ENCODE measurements at places on chromosomes 6 and 20.

- DNase-seq = no peak
These were observed 197.6 kb downstream of the KHDC1L start for GRCh38 chr6:73027691-73028090.

DNA sequence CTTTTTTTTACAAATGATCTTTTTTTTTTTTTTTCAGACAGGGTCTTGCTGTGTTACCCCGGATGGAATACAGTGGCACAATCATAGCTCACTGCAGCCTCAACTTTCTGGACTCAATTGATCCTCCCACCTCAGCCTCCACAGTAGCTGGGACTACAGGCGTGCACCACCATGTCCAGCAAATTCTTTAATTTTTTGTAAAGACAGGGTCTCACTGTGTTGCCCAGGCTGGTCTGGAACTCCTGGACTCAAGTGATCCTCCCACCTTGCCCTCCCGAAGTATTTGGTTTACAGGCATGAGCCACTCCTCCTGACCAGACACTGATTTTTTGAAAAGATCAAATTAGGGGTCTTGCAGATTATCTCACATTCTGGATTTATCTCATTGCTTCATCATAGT is 11.0 kb upstream of the MYBL2 start:
- DNase-seq = no peak

DNA sequence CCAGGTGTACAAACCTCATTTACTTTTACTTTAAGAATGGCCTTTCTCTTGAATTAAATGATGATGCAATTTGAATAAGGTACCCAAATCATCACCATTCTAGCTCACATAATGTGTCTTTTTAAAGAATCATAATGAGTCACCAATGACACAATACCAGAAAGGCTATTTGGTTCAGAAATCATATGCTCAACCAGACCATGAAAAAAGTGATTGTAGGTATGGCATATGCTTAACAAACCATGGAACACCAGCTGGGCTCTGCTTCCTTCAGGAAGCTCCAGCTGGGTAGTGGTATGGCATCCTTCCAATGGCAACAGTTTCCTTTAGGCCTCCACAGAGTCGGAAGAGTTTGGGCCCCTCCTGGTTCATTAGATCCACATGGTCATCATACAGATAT is 128.2 kb downstream of the FRK start:
- DNase-seq = no peak

DNA sequence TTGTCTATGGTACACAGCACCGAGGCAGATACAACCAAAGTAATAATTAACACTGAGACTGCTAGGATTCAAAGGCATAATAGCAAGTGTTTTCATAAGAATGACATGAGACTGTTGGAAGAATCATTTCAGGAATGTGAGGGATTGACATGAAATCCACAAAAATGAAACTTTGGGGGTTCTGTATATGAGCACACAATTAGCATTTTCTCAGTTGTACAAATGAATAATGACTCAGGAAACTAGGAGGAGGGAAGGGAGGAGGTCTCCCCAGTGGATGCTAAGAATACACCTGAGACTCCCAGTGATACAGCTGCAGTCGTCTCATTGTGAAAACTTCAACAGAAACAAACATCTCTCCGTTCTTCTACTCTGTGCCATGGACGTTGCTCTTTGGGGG is 428.4 kb upstream of the PLCB4 start:
- DNase-seq = no peak

GRCh38 chr20:49690899-49691620 is 22.6 kb downstream of the B4GALT5 start:
- peak; percentile 68 for DNase-seq

- peak; percentile 21 for DNase-seq
These were observed 159.8 kb upstream of the GGTLC1 start for GRCh38 chr20:24148372-24148771.

DNA sequence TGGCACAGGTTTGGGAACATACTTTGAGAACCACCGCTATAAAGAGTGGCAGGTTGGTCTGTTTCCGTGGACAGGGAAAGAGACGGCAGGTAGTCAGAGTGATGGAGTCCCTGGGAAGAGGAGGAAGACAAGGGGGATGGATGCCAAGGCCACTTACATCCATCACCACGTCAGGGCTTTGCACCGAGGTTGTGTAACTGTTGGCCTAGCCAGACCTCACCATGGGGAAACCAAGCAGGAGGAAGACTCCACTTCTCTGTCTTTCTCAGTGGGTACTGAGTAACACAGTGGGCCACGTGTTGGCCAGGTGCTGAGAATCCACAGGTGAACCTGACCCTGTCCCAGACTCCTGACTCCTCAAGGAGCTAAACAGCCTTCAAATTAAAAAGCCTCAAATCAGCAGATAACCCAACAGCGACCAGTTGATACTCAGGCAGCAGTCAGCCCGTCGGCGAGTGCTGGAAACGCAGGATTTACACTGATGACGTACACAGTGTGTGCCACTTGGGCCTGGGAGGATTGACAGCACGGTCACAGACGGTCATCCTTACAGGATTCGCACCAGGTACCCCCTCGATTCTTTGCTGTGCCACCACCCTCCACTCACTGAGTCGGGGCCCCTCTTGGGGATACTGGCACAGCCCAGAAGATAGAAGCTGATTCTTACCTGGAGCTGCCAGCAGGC is 134.6 kb upstream of the SNX9 start:
- no peak for DNase-seq

- DNase-seq = no peak
These were observed 114.0 kb downstream of the PDSS2 start for GRCh38 chr6:107345393-107345792.

GRCh38 chr6:32692019-32692418 is 25.6 kb upstream of the HLA-DQB1 start:
- DNase-seq = peak; percentile 30

GRCh38 chr6:84906514-84906913 is 142.1 kb upstream of the TBX18 start:
- no peak for DNase-seq

GRCh38 chr6:14291331-14291730 is 173.8 kb downstream of the CD83 start:
- no peak for DNase-seq

- no peak for DNase-seq
These were observed 116.6 kb downstream of the SASH1 start for GRCh38 chr6:148459238-148459637.

DNA sequence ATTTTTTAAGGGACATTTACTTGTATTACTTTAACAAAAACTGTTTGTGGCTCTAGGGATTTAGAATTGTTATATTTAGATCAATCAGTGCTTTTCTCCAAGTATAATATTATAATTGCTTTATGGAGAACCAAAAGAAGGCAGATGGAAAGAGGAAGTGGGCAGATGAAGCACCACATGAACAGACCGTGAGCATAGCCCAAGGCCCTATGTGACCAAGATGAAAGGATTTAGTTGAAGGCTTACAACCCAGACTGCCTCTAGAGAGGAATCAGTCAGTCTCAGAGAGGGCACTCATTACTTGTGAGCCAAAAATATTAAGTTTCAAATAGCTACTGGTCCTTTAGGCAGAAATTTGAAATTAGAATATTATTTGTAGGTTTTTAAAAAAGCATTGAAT is 102.3 kb upstream of the IMPG1 start:
- no peak for DNase-seq

DNA sequence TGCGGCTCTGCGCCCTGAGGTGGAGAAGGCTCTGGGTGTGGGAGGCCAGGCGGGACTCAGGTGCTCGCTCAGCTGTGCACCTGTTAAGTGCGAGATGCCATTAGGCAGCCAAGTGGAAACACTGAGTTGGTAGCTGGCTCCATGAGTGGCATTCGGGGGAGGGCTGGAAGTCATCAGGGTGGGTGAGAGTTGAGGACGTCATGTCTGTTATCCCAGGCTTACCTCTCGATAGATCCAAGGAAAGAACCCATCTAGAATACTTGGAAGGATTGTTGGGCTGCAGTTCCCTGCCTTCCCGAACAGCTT is 41.3 kb downstream of the TAF8 start:
- DNase-seq = peak; percentile 27

- DNase-seq = peak; percentile 99
These were observed 511.2 kb upstream of the JARID2 start for GRCh38 chr6:14734416-14735340.

GRCh38 chr6:65545920-65546319 is 161.1 kb downstream of the EYS start:
- DNase-seq = no peak

- peak; percentile 39 for DNase-seq
These were observed 3.7 kb downstream of the AK9 start for GRCh38 chr6:109687271-109687761.

- no peak for DNase-seq
These were observed 3.1 kb downstream of the DSP start for GRCh38 chr6:7544597-7544996.

DNA sequence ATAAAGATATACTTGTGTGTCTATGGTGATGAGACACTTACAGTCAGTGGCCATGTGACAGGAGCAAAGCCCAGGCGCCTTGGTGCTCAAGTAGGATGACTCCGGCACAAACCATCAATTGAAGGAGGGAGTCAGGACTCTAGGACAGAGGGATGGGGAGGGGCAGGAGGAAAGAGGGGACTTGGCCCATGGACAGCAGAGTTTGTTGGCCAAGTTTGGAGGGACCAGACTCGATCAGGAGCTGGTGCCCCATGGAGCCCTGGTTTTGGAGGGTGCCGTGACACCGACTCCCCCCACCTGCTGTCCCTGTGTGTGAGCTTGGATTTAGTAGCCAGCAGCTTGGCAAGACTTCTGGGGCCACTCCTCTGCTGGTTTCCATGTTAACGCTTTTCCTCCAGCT is 66.1 kb downstream of the ADNP start:
- DNase-seq = no peak

DNA sequence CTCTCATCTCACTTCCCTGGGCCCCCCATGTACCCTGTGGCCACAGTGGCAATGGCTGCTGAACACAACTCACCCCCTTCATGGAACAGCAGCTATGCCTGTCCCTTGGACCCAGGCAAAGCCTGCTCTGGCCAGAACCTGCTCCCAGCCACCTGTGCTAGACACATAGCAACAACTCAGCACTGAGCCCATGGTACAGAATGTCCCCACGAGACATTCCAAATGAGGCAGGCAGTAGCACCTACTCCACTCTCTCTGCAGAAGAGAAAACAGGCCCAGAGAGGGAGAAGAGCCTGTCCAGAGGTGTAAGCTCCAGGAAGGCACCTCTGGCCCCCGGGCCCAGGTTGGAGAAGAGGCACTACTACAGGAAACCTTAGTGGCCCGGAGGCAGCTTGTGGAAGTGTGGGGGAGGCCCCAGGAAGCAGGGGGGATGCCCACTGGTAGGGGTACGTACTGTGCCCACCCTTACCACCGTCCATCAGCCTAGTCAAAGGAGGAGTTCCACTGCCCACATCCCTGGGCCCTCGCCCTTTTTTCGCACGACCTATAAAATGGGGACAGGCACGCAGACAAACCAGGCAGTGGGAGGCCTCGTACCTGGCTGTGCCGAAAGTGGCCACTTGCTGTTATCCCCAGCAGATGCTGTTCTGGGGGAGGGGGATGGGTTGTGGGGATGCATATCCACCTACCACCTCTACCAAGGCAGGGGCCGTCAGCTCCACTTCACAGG is 97.2 kb downstream of the ASXL1 start:
- DNase-seq = no peak

GRCh38 chr6:166779381-166779780 is 152.3 kb upstream of the RPS6KA2 start:
- DNase-seq = no peak

- DNase-seq = no peak
These were observed 62.5 kb upstream of the ZNFX1 start for GRCh38 chr20:49340161-49340966.

- DNase-seq = peak; percentile 38
These were observed 91.6 kb upstream of the RIPOR2 start for GRCh38 chr6:25027221-25027916.

DNA sequence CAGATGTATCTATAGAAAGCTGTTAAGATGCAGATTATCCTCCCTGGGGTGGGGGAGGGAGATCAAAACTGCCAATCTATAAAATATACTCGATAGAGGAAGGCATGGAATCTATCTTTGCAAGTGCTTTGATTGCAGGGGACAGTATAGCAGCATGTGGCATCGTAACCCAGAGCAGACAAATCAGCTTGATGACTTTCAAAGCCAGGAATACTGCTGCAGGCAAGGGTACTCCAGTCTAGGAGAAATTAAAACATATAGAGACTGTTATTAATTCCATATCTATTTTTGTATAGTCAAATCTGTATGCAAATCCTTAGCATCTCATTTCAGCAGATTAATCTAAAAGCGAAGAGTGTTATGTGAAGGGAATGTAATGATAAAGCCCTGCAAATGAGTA is 159.4 kb downstream of the MMS22L start:
- DNase-seq = no peak
